Kasumi-1 (cell line): ENCODE measurements at places on chromosomes 1 and 21.

GRCh38 chr1:39250460-39251240 is 46.2 kb downstream of the MACF1 start:
- DNase-seq: no peak

DNA sequence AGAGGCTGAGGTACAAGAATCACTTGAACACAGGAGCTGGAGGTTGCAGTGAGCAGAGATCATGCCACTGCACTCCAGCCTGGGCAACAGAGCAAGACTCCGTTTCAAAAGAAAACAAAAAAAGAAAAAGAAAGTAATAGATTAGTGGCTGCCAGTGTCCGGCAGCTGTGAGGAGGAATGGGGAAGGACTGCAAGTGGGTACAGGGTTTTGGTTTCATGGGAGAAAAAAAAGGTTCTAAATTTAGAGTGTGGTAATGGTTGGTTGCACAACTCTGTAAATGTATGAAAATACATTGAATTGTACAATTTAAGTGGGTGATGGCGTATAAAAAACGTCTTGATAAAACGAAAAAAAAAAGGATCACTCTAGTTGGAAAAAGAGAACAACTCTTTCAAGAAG is 6.7 kb downstream of the TAF1A start:
- no peak for DNase-seq

GRCh38 chr1:240527086-240527485 is 84.9 kb downstream of the GREM2 start:
- DNase-seq: no peak

GRCh38 chr1:14340002-14340785 is 258.3 kb upstream of the KAZN start:
- DNase-seq: no peak

DNA sequence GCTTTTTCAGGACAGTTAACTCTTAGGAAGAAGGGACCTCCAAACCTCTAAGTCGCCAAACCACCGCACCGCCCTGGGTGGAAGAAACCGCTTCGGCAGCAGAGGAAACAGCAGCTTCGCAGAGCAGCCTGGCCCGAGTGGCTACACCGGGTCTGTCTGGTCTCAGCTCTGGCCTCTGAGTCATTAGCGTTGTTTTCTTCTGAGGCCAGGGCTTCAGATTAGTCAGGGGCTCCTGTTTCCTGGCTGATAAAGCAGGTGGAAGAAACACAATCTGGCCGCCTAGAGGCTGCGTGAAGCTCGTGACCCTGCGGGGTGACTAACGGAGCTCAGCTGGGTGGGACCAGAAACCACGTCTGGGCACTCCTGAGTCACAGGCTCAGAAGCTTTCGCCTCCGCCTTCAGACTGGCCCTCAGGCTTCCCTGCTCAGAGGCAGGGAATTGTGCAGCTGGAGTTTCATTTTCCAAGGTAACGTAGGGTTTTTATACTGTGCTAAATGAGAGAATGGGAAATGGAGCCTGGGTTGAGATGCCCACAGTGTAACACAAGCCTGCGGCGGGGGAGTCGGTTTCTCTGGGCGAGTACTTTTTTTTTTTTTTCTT is 44.9 kb downstream of the CHAF1B start:
- DNase-seq: peak; percentile 83

- no peak for DNase-seq
Observed at GRCh38 chr1:180151508-180151907, 3.2 kb upstream of the QSOX1 start.

DNA sequence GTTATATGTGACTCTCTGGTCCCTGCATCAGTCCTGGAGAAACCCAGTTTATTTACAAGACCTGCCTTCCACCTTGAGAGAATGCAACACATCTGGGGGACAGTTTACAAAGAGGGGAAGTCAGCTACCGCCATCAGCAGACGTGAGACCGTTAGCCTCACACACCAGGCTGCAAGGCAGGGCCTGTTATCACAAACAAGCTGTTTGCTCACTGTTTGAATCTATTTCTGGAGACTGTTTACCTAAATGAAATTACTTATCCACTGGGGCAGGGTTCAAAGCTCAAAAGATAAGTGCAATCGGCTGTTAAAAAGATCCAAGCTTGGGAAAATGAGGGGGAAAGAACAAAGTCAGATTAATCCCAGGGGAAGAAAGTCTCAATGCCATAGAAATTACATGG is 134.4 kb downstream of the ZNF281 start:
- no peak for DNase-seq

- no peak for DNase-seq
Observed at GRCh38 chr1:209160230-209160629, 423.3 kb upstream of the CAMK1G start.
